ENCODE measurements at places on chromosomes 16 and 17.

- DNase-seq = no peak
Measured at GRCh38 chr17:10713318-10713717, 15.9 kb downstream of the ADPRM start.

DNA sequence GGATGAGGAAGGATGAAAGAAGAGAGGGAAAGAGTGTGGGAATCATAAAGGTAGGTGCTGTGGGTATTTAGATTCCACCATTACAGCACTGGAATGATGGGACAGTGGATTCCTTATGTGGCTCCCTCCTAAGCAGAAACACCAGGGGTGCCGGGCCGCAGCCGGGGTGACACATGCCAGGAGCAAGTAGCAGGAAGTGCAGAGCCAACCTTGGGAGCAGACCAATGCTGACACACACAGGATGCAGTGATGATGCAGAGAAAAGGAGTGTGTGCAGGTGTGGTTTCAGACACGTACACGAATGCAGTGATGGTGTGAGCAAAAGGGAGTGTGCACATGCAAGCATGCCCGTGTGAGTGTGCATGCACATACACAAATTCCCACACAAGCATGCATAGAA is 338.0 kb downstream of the SLC39A11 start:
- no peak for DNase-seq

GRCh38 chr17:32331243-32332040 is 10.5 kb downstream of the C17orf75 start:
- DNase-seq = no peak

DNA sequence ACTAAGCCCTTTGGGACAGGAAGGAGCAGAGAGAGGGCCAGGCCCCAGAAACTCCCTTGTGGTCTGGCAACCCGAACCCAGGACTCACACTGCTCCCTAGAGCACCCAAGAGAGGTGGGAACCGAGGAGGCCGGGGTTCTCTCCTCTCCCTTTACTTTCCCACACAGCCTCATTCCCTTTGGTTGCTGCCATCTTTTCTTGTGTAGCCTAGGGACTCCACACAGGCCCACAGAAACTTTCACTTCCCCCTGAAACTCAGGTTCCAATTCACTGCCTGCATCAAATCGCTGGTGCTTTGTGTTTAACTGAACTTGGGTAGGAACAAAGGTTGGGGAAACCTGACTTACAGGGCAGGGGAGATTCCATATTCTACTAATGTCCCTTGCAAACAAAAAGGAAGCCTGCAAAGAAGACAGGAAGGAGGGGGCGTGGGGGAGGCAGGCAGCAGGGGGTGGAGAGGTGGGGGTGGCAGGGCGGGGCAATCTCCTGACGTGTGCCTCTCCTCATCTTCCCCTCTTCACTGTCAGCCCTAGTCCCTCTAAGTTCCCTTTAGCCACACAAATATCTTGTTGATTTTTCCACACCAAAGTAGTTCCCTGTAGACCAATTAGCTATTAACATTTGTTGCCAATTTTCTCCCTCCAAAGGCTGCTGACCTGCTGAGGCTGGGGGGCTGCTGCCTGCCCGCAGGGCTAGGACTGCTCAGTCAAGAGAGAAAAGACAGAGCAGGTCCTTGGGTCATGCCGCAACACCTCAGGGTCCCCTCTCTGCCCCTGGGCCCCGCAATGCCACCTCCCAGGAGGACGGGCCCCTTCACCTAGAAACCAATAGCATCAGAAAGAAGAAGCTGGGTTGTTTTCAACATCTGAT is 8.0 kb downstream of the ST3GAL2 start:
- DNase-seq = no peak

- no peak for DNase-seq
Measured at GRCh38 chr16:10906914-10907756, 30.1 kb downstream of the CIITA start.

- peak; percentile 67 for DNase-seq
Measured at GRCh38 chr17:43021741-43022512, at the start of gene VAT1. VAT1 (minus strand) TSS chr17:43022385; CDS start chr17:43022322, 63 bp downstream.

Data from kidney capillary endothelial cell (primary cell).